ENCODE measurements at places on chromosomes 6 and 20. TPM values are rescaled to one million over a fixed set of nuclear protein-coding genes. Genes with fewer than 3 reads are reported as not detected.

The PRDM13 gene
- not detected for total RNA-seq

The ZSCAN23 gene
- 0.52 TPM for total RNA-seq

- ATAC-seq = no peak
Measured at GRCh38 chr20:52847731-52848359, 124.3 kb upstream of the TSHZ2 start.

- no peak for ATAC-seq
Measured at GRCh38 chr6:37777272-37777834, 42.2 kb upstream of the ZFAND3 start.

DNA sequence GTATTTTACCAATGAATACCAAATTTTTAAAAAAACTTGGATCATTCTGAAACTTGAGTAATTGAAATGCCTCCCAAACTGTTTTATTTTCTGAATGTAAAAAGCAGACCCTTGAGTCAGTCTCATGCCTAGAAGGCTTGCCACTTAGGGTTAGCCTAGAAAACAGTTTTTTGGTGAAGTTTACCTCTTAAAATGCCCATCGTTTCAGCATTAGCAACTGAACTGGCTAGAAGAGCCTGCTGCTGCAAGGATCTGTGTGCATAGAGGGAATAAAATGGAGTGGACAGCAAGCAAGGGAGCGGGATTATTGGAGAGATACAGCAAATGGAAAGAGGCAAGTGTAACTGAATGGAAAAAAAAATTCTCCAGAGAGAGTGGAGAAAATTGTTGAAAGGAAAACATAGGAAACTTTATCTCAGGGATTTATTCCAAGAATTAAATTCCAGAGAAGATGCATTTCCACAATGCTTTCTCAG is 40.1 kb downstream of the ADGRG6 start:
- ATAC-seq = no peak

DNA sequence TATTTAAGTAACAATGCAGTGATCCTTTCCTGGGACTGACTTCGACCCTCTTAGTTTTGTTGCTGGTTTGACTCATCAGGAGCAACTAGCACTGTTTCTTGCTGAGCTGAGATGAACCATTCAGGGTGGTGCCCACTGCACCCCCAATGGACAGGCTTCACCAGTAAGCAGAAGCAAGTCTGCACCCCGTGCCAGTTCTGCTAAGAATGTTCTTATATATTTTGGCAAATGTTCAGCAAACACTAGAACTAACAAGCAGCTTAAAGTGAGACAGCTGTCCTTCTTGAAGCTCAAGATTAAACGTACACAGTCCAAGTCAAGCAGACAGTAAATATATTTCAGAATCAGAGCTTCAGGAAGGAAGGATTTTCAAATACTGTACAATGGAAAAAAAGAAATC is 561.3 kb upstream of the CDH4 start:
- ATAC-seq = no peak

- no peak for ATAC-seq
Measured at GRCh38 chr6:14221564-14222279, 104.2 kb downstream of the CD83 start.

DNA sequence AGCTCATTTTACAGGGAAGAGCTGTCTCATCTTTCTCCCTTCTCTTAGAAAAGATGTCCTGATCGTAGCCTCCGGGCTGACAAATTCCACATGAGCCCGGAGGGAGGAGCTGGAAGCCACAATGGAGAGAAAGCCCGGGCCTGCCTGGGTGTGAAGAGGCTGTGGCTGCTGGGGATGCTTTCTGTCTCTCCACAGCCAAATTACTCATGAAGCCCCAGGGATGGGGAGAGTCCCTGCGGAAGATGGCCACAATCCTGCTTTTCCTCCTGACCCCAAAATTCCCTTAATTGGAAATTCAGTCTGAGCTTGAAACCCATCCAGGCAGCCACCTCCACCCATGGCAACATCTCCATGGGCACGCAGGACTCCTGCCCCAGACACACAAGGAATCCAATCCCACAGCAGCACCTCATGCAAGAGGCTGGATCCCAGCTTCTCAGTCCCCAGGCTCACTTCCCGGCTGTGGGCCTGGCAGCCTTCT is 32.4 kb downstream of the JPH2 start:
- ATAC-seq = no peak

DNA sequence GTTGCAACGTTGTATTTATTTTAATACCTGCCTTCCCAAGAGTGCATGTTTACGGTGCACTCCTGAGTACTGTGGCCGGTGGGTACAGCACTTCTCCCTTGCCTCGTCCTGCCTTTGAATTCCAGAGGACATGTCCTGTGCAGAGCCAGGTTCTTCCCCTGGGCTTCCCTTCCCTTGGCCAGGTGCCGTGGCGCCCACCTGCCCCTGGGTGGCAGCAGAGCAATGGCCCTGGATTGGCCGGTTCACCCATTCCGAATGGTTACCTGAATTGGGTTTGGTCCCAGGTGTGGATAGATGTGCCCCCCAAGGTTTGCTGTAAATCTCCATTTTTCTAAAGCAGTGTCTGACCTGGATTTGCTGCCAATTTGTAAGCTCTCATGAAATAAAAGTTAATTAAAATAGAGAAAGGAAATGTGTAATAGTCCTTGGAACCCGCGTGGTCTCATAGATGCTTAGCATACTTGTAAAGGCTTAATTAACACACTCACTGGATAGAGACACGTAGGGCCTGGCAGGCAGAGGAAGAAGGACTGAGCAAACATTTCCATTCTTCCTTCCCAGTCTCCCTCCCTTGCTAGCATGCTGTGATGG is 40.6 kb downstream of the DTD1 start:
- no peak for ATAC-seq

GRCh38 chr6:117414770-117415169 is 11.0 kb downstream of the ROS1 start:
- ATAC-seq = no peak

All from activated T-helper 17 cell treated with anti-CD3 and anti-CD28 coated beads, Interleukin-2, amount 50 U/mL, for 72 hours (primary cell).